ENCODE measurements at places on chromosomes 2 and 18.
A peak's percentile ranks its signal among the peaks of the same experiment; 100 is the strongest.

DNA sequence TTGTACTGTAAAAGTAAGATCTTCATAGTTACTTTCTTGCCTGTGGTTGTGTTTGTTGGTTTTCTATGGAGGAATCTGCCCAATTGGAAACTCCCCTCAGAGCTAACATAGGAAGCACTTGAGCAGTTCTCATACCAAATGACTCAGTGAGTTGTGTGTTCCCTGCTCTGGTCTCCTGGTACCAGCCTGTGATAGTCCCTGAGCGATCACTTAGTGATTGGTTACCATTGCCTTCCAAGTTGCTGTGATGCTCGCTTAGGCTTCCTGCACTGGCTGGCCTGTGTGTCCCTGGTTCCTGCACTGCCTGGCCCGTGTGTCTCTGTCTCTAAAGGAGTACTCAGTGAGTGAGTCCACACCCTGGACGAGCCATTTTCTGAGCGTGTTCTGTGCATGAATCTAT lies 133.0 kb downstream of the MAP4K4 start:
- H3K36me3 ChIP-seq: peaks cover 37% of the 10 kb centered on the region
- peak overlapping the region; percentile 75 for H3K27ac ChIP-seq
- peaks cover 47% of the 10 kb centered on the region for H3K4me1 ChIP-seq
- H3K27me3 ChIP-seq: no peaks in the 10 kb centered on the region
- H3K4me3 ChIP-seq: no peak overlapping the region

- no peaks in the 10 kb centered on the region for H3K4me1 ChIP-seq
- no peak overlapping the region for H3K4me3 ChIP-seq
- no peak for DNase-seq
- peaks cover 3% of the 10 kb centered on the region for H3K36me3 ChIP-seq
- H3K27me3 ChIP-seq: peaks cover 9% of the 10 kb centered on the region
- no peak overlapping the region for H3K27ac ChIP-seq
Observed at GRCh38 chr2:31386172-31386571, 28.4 kb downstream of the XDH start.

DNA sequence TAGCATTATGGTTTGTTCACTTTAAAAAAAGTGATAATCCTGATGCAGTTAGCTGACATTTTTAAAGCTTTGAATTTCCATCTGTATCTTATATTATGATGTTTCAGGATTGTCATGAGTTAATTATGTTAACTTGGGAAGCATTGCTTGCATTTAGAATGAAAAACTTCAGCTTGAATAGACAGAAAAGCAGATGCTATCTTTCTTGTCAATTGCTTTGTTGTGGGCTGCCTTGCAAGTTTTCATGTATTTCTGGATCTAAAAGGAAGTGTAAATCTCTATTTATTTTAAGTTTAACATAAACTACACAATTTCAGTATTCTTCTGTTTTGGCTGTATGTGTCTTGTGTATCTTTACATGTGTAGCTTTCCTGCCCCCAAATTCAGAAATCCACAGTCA lies 479.5 kb downstream of the ARHGAP15 start:
- peaks cover 29% of the 10 kb centered on the region for H3K4me1 ChIP-seq
- peak overlapping the region; percentile 67 for H3K27ac ChIP-seq
- DNase-seq: no peak
- peaks cover 25% of the 10 kb centered on the region for H3K36me3 ChIP-seq

DNA sequence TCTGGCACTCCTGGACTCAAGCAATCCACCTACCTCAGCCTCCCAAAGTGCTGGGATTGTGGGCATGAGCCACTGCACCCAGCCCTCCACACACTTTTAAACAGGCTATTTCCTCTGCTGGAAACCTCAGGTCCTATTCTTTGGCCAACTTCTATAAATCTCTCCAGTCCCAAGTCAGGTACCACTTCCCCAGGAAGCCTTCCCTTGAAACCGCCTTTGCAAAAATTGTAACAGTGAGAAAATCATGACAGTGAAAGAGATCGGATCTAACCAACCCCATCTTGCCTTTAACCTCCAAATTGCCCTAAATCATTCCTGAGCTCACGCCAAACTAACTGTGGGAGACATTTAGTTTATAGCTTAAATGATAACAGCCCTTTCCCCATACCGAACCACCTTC lies 67.3 kb upstream of the CABLES1 start:
- no peak overlapping the region for H3K4me3 ChIP-seq
- H3K36me3 ChIP-seq: peaks cover 6% of the 10 kb centered on the region
- no peak for DNase-seq
- H3K27ac ChIP-seq: no peak overlapping the region
- H3K4me1 ChIP-seq: peaks cover 58% of the 10 kb centered on the region

GRCh38 chr2:238999291-238999741 lies 151.4 kb downstream of the TWIST2 start:
- peaks cover 77% of the 10 kb centered on the region for H3K27me3 ChIP-seq
- no peaks in the 10 kb centered on the region for H3K36me3 ChIP-seq

DNA sequence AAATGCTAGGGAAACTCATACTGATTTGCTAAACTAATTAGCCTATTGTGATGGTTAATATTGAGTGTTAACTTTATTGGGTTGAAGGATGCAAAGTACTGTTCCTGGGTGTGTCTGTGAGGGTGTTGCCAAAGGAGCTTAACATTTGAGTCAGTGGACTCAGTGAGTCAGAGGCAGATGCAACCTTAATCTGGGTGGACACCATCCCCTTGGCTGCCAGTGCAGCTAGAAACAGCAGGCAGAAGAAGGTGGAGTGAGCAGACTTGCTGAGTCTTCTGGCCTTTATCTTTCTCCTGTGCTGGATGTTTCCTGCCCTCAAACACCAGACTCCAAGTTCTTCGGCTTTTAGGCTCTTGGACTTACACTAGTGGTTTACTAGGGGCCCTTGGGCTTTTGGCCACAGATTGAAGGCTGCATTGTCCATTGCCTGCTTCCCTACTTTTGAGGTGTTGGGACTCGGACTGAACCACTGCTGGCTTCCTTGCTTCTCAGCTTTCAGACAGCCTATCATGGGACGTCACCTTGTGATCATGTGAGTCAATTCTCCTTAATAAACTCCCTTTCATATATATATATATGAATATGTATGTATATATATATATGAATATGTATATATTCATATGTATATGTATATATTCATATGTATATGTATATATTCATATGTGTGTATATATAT lies 69.7 kb downstream of the RPRM start:
- no peak overlapping the region for H3K4me3 ChIP-seq
- DNase-seq: no peak
- H3K4me1 ChIP-seq: no peaks in the 10 kb centered on the region
- no peaks in the 10 kb centered on the region for H3K27me3 ChIP-seq
- no peak overlapping the region for H3K27ac ChIP-seq
- no peaks in the 10 kb centered on the region for H3K36me3 ChIP-seq

GRCh38 chr2:48874282-48874681 lies 118.8 kb upstream of the LHCGR start:
- no peak overlapping the region for H3K27ac ChIP-seq
- no peak for DNase-seq
- H3K36me3 ChIP-seq: no peaks in the 10 kb centered on the region
- H3K4me1 ChIP-seq: no peaks in the 10 kb centered on the region
- H3K27me3 ChIP-seq: no peaks in the 10 kb centered on the region

Data from central memory CD8-positive, alpha-beta T cell (primary cell).